ENCODE measurements at places on chromosomes 2 and 18.

GRCh38 chr18:57334383-57334782 lies 18.0 kb upstream of the ST8SIA3 start:
- DNase-seq: no peak

GRCh38 chr2:23532391-23533337 lies 147.7 kb downstream of the KLHL29 start:
- DNase-seq: no peak

GRCh38 chr2:240956171-240956934 lies 42.1 kb upstream of the SNED1 start:
- peak; percentile 39 for DNase-seq

DNA sequence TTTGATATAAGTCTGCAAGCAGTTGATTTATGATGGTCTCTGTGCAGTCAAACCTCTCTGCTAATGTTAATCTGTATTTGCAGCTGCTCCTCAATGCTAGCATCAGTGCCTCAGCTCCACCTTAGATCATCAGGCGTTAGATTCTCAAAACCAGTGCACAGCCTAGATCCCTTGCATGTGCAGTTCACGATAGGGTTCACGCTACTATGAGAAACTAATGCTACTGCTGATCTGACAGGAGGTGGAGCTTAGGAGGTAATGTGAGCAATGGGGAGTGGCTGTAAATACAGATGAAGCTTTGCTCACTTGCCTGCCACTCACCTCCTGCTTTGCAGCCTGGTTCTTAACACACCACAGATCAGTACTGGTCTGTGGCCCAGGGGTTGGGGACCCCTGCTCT lies 18.4 kb downstream of the RBKS start:
- no peak for DNase-seq

GRCh38 chr2:36672199-36672598 lies 24.3 kb upstream of the VIT start:
- no peak for DNase-seq

DNA sequence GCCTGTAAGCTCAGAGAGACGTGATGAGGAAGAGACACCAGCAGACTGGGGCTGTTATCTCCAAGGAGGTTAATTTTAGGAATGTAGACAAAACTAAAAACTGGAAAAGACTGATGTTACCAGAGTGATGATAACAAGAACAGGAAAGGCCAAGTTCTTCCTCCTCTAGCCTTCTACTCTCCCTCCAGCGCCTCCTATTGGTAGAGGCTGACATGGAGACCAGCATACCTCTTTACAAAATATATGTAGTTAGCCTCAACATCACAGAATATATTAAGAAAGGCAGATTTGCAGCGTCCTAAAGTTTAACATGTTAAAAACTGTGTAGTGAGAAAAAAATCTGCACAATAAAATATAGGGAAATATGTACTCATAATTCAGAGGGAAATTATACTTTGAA lies 66.0 kb downstream of the TCF4 start:
- DNase-seq: no peak

DNA sequence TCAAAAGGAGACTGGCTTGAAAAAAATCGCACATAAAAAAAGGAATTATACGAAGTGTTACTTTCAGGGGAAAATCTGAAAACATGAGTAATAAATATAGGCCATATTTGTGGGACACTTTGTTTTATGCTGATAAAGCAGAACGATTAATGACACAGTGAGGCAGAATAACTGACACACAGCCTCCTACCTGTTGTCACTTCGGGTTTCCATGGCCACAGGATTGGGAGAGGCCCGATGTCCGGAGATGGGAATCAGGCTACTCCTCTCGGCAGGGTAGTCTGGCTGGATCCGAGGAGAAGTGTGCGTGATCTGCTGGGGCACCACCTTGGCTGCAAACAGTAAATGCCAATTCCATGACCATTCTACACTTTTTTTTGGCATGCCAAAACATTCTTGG lies 31.7 kb downstream of the SAP130 start:
- DNase-seq: no peak

Data from ecto neural progenitor cell (in vitro differentiated cells).